NCI-H774 (cell line): ENCODE measurements at places on chromosomes 11 and 22.

GRCh38 chr22:38487946-38488345 lies 18.2 kb downstream of the DDX17 start:
- DNase-seq = no peak

- DNase-seq = no peak
Measured at GRCh38 chr11:8032122-8032521, 45.0 kb downstream of the EIF3F start.

GRCh38 chr22:47929646-47930185 lies 1167.3 kb downstream of the TBC1D22A start:
- no peak for DNase-seq

DNA sequence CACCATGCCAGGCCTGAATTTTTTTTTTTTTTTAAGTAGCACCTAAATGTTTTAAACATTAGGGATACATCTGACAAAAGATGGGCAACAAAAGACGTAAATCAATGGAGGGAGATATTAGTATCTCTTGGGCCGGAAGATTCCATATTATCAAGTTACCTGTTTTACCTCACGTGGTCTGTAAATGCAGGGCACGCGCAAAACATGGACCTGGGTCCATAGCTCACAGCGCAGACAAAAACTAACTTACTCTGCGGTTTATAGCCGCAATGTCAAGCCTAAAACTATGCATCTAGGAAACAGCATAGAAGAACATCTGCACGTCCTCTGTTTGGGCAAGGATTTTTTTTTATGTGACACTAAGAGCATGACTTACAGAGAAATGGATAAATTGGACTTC lies 31.5 kb upstream of the PANX2 start:
- no peak for DNase-seq
